Substantia nigra (tissue), 51 donors: ENCODE measurements at places on chromosomes 1 and 21.

- DNase-seq: peak; percentile 85
Observed at GRCh38 chr1:46179138-46180081, 3.1 kb upstream of the P3R3URF start.

DNA sequence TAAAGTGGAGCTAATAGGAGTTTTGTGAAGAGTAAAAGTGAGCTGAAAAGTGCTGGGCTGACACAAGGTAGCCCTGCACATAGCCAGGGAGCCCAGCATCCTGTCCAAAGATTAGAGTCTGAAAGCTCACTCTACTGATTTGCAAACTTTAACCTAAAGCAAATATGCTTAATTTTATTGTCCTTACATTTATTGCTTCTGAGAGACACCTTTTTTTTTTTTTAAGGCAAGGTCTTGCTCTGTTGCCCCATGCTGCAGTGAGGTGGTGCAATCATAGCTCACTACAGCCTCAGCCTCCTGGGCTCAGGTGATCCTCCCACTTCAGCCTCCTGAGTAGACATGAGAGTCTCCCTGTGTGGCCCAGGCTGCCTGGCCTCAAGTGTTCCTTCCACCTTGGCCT, 16.5 kb downstream of the MGST3 start:
- DNase-seq: no peak

DNA sequence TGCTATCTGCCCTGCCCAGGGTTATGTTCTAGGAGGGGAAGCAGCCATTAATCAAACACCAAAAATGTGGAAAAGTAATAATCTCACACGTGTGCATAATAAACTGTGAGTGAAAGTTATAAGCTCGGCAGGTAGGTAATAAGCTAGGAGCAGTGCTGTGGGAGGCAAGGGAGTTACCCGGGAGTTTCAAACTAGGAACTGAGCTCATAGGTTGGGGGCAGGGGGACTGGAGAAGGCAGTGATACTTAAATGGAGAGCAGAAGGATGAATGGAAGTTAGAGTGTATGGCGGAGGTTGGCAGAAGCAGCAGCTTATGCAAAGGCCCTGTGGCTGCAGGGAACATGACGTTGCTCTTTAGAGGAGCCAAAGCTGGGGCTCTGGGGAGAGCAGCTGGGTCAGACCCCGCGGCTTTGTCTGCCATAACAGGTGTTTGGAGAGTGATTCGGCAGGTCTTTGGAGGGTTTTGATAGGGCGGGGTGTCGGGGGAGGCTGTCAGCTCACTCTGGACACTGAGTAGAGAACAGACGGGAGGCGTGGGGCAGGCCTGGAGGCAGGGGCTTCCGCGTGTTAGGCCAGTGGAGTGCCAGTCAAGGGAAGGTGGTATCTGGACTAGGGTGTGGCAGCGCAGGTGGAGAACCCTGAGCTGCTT, 20.0 kb downstream of the PTPRF start:
- no peak for DNase-seq

- no peak for DNase-seq
Observed at GRCh38 chr1:9840176-9840575, 16.4 kb upstream of the CLSTN1 start.

DNA sequence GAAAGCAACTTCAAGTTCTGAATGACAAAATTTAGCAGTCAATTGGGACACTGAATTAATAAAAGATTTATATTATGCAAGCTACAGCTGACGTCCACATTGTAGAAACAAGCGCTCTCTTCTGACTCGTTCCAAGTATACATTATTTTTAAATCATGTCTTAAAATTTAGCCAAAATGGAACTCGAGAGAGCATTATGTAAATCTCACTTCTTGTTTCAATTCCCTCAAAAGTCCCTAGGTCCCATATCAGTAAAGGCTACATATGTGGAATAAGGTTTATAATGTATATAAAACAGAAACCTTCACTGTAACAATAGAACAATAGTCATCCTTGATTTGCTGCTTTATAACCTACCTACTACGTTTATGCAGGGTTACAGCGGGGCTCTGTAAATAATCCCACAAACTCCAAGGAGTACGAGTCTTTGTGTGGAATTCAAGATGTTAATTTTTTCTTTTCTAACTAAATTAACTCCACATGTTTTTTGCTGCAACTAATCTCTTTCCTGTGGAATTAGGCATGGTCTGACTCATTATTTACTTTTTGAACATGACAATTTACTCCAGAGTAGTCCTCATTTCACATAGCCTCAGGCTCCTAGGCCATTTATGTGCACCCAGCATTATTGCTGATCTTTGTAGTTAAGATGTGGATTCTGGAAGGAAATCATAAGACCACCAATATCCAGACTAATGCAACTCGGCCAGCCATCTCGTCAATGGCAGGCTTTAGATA, 785.1 kb downstream of the LTN1 start:
- no peak for DNase-seq

DNA sequence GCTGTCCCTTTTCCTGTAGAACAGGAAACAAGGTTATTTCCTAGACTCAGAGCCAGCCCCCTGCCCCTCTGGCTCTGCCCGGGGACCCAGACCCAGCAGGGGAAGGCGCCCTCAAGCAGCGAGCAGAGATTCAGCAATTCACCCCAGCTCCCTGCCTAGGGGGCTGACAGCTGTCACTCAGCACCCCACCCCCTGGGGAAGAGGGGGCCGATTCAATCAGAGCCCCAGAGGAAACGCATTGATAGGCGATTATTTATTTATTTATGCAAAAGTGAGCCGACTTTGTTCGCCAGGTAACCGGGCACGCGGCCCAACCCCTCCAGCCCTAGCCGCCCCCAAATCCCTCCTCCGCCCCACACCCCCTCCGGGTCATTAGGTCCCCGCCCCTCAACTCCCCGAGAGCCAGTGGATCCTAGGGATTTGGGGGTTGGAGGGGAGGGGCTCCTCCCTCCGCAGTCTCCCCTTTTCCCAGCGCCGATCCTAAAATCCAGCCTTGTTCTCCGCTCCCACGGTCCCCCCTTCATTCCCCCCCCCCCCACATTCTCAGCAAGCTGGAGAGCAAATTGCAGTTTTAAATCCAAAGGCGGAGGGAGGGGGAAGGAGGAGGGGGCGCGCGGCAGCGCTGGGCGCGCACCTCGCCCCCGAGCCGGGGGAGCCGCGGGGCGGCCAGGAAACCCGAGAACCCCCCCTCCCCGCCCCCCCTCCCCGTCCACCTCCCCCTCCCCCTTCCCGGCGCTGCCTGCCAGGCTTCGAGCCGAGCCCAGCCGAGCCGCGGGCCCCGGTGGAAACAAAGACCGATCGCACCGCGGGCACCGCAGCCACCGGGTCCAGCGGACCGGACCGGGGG, 1.3 kb downstream of the AHDC1 start:
- peak; percentile 47 for DNase-seq

DNA sequence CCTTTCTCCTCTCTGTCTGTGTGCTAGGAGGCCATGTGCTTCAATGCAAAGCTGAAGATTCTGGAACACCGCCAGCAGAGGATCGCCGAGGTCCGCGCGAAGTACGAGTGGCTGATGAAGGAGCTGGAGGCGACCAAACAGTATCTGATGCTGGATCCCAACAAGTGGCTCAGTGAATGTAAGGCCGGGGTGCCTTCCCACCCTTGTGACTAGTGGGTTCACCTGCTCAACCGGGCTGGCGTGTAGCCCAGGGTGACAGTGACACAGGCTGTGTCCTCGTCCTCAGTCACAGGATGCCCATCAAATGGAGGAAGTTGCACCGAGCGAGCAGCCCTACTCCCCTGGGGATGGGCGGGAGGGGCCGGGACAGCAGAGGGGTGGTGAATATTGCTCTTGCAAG, 544.1 kb downstream of the KIF26B start:
- no peak for DNase-seq

DNA sequence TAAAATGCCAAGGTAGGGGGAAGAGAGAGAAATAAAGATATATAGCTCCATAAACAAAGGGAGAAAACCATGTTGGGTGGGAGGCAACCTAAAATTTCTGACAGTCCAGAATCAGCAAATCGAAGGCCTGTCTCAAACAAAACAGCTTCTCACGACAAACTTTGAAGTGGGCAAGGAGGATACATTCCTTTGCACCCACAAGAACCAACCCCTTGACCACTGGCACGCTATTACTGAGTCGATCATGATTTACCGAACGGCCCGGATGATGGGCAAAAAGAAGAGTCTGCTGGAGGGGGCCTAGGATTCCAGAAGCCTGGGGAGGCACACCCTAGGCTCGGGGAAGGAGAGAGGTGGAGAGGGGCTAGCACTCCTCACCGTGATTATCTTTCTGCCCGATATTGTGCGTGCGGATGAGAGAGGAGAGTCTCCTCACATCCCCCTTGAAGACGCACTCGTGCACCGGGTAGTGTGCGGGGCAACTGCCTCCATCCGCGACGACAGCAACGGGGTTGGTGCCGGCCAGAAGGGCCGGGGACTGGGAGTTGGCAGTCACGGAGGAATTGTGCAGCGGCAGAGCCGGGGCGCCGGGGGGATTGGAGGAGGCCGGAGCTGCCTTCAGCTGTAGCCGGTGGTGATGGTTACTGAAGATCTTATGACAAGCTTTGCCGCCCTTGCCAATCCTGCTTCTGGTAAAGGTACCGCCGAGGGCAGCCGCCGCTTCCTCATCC, 756 bp downstream of the ANKRD13C start:
- DNase-seq: no peak

DNA sequence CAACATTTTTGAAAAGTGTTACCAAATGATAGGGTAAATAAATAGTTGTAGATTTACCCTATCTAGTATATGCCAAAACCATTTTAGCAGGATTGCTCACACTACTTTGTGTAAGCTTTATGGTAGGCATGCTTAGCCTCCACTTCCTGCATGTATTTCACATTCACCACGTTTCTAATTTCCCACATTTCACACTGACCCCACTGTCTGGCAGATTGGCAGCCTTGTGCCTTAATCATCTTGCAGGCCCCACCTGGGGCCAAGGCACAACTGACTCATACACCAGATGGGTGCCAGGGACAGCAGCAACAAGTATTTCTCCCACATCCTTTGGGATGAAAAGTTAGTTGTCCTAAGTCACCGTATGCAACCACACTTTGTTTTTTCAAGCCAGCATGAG, 21.2 kb upstream of the CENPF start:
- no peak for DNase-seq

DNA sequence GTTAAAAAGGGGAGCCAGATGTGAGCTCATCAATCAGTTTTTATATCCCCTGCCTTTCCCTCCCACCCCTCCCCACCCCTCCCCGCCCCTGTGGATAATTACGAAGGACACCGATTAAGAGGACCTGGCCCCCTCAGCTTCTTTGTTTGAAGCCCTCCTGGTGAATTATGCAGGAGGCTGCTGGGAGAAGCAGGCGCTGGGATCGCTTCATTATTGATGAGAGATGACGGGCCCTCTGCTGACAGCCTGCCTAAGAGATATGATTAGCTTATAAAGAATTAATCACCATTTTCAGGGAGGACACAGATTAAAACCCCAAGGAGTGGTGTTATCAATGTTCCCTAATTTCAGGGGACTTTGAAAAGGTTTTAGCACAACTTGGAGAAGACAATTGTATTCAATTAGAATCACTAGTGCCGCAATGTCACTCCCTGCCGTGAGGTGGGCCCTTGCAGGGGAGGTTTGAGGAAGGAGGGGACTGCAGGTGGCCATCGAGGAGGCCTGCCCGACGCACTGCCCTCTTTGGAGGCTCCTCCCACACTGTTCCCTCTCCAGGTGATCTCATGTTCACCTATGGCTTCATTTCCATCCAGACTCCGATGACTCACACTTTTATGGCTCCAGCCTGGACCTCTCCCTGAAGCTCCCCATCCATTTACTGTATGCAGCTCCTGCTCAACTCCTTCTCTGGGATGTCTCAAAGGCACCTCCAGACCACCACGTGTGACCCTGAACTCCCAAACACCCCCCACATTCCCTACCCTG, 67.0 kb upstream of the KLHDC7A start:
- DNase-seq: no peak

- DNase-seq: no peak
Observed at GRCh38 chr1:155607708-155608107, 2.3 kb upstream of the MSTO1 start.

GRCh38 chr1:31937300-31938183, 626 bp downstream of the PTP4A2 start:
- DNase-seq: peak; percentile 79

DNA sequence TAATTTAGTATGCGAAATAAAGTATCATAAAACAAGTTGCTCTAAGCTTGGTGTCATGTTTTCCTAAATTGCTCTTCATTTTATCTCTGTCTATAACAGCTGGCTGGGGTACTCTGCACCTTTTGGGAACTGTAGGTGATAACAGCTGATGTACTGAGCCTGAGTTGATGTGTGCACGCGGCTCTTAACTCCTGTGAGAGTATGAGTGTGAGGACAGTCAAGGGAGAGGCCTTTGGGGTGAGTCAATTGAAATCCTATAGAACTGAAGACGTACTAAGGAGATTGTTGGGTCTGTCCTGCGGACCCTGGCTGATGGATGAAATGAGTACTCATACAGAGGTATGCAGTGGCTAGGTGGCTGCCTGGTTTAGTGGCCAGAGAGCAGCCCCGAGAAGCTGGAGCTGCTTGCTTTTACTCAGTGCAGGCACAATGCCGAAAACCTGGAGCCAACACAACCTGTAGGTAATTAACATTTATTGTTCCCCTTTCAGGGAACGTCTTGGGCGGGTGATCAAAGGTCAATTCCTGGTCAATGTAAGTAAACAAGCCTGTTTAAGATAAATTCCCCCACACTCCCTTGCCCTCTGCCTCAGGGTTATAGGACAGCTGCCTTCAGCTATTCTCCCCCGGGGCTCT, 188.5 kb downstream of the PRDM2 start:
- DNase-seq: no peak

GRCh38 chr1:17218939-17219338, 14.0 kb downstream of the PADI1 start:
- no peak for DNase-seq

- no peak for DNase-seq
Observed at GRCh38 chr1:41041614-41042270, 20.2 kb upstream of the SLFNL1 start.

DNA sequence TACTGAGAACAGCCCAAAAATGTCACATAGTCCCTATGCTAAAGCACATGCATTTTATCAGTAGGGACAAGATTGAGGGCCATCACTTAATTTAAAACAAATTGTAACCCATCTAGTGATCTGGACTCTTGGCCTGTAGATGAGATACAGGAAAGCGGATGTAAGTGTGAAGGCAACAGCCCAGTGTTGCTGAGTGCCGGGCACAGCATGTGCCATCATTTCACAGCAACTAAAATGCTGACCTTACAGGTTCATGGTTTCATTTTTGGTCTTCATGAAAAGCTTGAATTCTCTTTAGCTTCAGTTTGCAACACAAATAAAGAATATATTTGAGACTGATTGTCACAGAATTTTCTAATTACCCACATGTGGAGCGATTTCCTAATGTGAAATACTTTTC, 5.8 kb downstream of the COG2 start:
- no peak for DNase-seq
